Aortic smooth muscle cell (primary cell): ENCODE measurements at places on chromosomes 11 and 22. TPM values are rescaled to one million over a fixed set of nuclear protein-coding genes. Genes with fewer than 3 reads are reported as not detected.

Gene MS4A7
- not detected in 2 replicates for total RNA-seq

Gene C11orf86
- total RNA-seq = not detected in 2 replicates

Gene PTPRCAP
- 0.25 and 0.26 TPM in 2 replicates for total RNA-seq

Gene FADS2
- total RNA-seq = 182 and 322 TPM in 2 replicates

Gene MPPED1
- total RNA-seq = not detected in 2 replicates

Gene SERPING1
- 6.3 and 9.5 TPM in 2 replicates for total RNA-seq

Gene OPCML
- 0.06 TPM in 1 of 2 replicates, not detected in the other for total RNA-seq

Gene MSANTD2
- total RNA-seq = 5.9 and 7.4 TPM in 2 replicates

Gene ZMAT5
- total RNA-seq = 19.2 and 19.4 TPM in 2 replicates

Gene MGAT3
- total RNA-seq = 0.06 and 0.40 TPM in 2 replicates

Gene MMP12
- total RNA-seq = not detected in 2 replicates

Gene HOATZ
- total RNA-seq = not detected in 2 replicates

Gene DEFB131B
- total RNA-seq = not detected in 2 replicates

Gene RCE1
- 8.9 and 9.5 TPM in 2 replicates for total RNA-seq

Gene SLC22A25
- total RNA-seq = not detected in 2 replicates

Gene OR51T1
- total RNA-seq = not detected in 2 replicates

Gene OR52I1
- not detected in 2 replicates for total RNA-seq

Gene ZFPL1
- total RNA-seq = 32.7 and 35.9 TPM in 2 replicates

Gene SMIM35
- total RNA-seq = not detected in 2 replicates

Gene NXF1
- total RNA-seq = 15.5 and 21.6 TPM in 2 replicates

Gene TREH
- not detected in 2 replicates for total RNA-seq

Gene MMP3
- total RNA-seq = under 0.01 and 0.06 TPM in 2 replicates

Gene MRGPRE
- total RNA-seq = 0.12 and 0.13 TPM in 2 replicates
